Left renal cortex interstitium (tissue), 4 donors: ENCODE measurements at places on chromosomes 16 and 17.
A peak's percentile ranks its signal among the peaks of the same experiment; 100 is the strongest.

DNA sequence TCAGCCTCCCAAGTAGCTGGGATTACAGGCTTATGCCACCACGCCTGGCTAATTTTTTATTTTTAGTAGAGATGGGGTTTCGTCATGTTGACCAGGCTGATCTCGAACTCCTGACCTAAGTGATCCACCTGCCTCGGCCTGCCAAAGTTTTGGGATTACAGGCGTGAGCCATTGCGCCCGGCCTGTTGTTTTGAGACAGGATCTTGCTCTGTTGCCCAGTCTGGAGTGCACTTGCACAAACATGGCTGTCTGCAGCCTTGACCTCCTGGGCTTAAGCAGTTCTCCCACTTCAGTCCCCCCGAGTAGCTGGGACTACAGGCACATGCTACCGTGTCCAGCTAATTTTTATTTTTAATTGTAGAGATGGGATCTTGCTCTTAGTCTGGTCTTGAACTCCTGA is 8.9 kb downstream of the IST1 start:
- DNase-seq = no peak

GRCh38 chr17:79023886-79024771 is at the start of gene C1QTNF1:
TSS of gene C1QTNF1 (plus strand) at chr17:79024169. CDS start at chr17:79043969, 19,800 bp downstream.
- no peak for DNase-seq

DNA sequence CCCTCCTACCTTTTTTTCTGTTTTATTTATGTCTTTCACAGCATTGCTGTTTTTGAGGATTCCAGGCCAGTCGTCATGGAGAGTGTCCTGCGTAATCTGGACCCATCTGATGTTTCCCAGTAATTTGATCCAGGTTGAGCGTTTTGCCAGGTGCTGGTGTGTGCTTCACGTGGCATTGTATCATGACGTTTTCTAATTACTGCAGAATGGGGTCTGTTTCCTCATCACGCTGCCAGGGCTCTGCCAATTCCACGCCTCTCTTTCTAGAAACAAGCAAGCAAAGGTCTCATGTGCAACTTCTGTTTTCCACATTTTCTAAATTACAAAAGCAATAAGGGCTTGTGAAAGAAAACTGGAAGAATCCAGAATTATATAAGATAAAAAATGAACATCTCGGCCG is 28.3 kb upstream of the BHLHA9 start:
- DNase-seq = no peak

DNA sequence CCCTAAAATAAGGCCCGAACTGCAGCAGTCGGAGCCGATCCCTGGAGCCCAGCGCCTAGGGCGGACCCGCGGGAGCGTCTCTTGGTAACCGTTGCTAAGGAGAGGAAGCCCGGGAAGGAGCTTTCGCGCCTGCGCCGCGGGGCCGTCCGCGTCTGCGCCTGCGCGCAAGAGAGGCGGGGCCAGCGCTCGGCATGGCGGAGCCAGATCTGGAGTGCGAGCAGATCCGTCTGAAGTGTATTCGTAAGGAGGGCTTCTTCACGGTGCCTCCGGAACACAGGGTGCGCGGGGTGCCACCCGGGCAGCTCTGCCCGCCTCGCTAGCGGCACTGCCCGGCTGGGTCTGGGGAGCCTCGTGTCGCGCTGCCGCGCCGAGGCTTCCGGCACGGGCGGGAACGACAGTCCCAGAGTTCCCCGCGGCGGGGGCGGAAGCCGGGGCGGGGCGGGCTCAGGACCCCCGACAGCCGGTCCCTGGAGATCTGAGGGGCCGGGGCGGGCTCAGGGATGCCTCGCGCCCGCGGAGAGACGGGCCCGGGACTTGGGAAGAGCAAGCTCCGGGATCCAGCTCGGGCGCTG is at the start of gene CDK10:
Gene CDK10, plus strand, starts transcription at position 170 of the 572 bp plus-strand sequence. Its CDS starts 22 bp downstream, at position 192.
- DNase-seq = peak; percentile 81

GRCh38 chr17:80927791-80928216 is 63.8 kb upstream of the CHMP6 start:
- DNase-seq = no peak

GRCh38 chr16:72162105-72162692 is 9.8 kb downstream of the PMFBP1 start:
- no peak for DNase-seq

DNA sequence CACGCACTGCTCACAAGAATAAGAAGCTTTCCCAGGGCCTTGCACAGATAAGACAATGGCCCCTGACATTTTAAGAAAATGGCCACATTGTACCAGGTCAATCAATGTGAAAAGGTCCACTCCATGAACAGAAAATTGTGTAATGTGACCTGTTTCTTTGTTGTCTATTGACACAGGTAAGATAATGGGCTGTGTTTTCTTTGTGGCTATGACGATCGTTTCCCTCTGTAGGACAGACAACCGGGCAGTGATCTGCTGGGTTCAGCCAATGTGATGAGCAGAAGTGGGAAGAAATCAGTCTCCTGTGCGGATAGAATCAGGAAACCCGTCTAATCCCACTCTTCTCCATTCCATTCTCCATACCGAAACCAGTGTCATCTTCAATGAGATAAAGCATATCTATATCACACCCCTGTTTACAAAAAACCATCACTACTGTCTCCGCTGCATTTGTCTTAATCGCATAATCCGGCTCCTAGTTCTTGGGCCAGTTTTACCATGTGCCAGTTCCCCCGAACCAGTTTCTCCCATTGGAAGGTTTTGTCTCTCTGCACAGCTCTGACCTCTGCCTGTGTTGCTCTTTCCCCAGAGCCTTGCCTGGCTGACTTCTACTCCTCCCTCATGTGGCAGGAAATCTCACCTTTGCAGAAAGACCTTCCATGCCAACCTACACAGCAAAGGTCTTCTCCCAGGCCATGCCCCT is 66.9 kb upstream of the ATF7IP2 start:
- no peak for DNase-seq

- no peak for DNase-seq
Measured at GRCh38 chr16:70745536-70746025, 55.4 kb downstream of the VAC14 start.

- DNase-seq = no peak
Measured at GRCh38 chr17:78672005-78672404, 94.8 kb upstream of the DNAH17 start.

DNA sequence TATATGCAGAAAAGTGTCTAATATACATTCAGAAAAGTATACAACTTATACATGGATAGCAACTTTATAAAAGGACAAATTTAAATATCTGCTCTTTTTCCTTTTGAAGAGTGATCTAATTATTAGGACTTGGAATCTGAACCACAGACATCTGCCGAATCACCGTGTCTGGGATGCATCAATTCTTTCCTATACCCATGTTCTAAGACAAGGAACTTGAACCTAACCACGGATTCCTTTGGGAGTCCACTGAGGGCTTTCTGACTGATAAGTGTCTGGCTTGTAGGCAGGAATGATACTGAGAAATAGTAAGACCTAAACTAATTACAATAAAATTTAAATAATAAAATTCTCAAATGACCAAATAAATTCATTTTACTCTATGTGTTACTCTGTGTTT is 54.2 kb downstream of the NDEL1 start:
- no peak for DNase-seq

- no peak for DNase-seq
Measured at GRCh38 chr16:31200821-31201568, 1.6 kb downstream of the PYCARD start.

DNA sequence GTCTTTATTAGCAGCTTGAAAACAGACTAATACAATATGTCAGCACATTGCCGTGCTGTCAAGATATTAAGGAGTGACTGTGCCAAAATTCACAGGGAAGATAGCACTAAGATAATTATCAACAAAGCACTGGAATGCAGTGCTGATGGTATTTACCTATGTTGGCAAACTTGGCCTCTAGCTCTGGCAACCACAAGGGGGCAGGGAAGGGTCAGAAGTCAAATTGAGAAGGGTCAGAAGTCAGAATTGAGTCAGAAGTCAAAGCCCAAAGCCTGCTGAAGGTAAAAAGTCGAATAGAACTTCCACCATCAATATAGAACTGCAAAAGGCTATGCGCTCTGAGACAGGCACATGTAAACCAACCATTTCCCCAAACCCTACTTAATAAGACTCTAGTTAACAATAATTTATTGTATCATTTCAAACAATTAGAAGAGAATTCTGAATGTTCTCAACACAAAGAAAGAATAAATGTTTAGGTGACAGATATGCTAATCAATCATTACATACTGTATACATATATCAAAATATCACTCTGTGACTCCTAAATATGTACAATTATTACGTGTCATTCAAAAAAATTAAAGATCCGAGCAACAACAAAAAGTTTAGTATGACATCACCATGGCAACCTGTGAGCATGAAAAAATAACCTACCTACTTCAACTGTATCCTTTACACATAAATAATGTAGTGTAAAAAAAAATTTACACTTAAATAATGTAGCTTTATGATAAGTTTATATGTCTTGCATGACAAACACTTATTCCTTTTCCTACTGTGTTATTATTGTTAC is 916.1 kb downstream of the KCNJ2 start:
- DNase-seq = no peak

DNA sequence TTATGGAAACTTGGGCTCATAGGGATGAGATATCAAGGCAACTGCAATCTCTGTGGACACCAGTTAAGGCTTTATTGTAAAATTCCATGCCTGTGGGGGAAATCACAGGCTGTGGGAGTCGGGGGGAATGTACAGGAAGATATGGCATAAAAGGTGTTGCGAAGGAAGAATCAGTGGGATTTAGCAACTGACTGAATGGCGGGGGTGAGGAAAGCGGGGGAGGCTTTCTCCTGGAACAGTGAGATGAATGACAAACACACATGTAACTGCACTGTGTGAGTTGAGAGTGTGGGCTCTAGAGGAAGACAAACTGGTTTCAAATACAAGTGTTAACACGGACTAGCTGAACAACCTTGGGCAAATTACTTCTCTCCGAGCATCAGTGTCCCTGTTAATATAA is 143.7 kb downstream of the PRKCB start:
- no peak for DNase-seq

GRCh38 chr16:3076577-3076976 is 11.1 kb downstream of the IL32 start:
- DNase-seq = no peak

DNA sequence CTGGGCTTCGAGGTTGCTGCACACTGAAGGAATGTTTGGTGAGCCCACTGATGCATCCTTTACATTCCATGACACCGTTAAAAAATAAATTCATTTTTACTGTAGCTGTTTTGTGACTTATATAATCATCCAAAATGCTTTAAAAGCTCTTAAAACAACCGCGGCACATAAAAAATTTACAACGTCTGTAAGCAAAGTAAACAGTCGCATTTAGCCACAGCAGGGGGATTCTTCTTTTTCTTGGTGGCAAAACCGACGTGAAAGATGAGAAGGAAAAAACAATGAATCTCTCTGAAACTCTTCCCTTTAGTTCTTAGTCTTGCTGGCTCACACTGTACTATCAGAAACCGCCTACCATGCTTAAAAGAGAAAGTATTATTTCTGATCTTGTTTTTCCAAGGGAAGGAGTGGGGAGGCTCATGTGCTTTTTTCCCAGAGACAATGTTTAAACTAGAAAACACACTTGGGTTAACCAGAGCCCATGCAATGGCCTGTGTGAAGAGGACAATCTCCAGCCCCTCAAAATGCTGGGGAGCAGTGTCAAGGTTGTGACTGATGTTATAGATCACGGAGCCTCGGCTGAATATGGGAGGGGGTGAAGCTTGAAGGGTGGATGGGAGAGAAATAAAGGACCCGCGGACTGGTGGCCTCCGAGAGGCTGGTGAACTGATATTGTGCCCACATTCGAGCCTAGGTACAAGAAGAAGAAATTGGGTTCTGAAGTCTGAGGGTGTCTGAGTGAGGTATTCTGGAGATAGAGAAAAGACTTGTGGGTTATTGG is 91.1 kb downstream of the IRF8 start:
- DNase-seq = no peak

- no peak for DNase-seq
Measured at GRCh38 chr17:59108400-59109102, 1.9 kb upstream of the TRIM37 start.

DNA sequence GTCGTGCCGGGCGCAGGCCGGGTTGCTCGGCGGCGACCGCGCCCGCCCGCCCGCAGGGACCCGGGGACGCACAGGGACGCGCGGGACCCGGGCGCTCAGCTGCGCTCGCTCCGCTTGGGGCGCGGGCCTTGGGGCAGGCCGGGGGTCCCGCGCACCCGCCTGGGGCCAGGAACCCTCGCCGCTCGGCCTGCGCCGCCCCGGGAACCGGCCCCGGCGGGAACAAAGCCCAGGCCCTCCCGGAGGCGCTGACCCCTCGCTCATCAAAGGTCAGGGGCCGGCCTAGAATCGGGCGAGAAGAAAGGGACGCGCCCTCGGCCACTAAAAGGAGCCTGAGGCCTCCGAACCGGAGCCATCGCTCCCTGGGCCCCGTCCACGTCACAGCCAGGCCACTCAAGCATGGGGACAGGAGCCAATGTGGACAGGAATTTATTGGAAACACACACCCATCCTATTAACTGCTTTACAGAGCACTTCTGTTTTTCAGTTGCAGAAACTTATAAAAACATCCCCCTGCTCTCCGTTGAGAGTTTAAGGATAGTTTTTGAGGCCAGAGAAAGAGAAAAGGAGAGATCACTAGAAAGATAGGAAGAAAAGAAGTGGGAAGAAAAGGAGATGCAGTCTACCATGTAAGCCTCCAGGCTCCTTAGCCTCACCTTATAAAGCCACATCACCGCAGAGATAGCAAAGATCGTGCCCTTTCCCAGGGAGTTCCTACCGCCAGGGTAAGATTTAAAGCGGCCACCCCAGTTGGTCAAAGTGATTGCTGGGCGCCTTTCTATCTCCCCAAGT is 558 bp upstream of the ZFHX3 start:
- DNase-seq = no peak

GRCh38 chr16:12329246-12329995 is 352.9 kb downstream of the SNX29 start:
- no peak for DNase-seq

DNA sequence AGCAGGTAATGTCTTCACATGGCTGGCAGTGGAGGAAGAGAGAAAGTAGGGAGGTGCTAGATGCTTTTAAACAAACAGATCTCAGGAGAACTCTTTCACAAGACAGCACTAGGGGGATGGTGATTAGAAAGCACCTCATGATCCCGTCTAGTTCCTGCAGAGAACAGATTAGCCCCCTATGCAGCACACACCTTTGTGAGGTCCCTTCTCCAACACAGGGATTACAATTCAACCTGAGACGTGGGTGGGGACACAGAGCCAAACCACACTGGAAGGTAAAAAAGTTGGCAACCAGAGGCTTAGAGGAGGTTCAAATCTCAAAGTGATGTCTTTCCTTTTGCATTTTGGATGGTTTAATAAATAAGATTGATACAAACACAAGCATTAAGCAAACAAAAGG is 394.7 kb downstream of the WWOX start:
- no peak for DNase-seq
